ENCODE measurements at places on chromosomes 16 and 17.

DNA sequence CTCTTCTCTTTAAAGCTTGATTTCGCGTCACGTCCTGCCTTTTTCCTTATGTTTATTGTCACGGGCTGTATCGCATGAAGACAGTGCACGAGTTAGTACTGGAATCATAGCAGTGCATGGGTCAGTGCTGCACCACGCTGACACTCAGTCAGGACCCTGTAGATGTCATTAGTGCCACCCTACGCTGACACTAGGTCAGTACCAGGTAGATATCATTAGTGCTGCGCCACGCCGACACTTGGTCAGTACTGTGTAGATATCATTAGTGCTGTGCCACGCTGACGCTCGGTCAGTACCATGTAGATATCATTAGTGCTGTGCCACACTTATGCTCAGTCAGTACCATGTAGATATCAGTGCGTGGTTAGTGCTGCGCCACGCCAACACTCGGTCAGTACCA is 106.2 kb upstream of the ZNF469 start:
- no peak for DNase-seq

DNA sequence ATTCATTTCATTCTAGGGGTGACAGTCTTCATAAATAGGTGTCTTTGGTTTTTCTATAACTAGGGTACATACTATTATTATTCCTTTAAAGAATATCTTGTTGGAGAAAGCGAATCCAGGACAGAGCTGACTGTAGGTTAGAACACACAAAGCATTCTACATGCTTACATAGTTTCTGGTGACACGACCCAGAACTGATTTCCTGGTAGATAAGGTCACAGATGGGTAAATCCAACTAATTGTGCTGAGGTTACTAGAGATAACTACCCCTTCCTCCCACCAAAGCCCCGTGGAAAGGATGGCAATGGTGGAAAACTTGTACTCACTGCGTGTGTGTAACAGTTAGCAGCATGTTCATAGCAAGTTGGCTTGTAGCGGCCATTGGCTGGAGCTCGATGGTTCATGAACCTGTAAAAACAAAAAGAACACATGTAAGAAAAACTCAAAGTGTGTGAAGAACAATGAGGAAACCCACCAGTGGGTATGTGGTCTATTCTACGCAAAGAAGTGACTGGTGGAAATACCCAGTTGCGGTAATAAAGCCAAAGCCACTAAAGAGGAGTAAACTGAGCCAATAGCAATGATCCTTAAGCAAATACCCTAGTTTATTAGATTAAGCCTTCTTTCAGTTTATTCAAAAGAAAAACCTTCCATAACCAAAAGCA is 7.7 kb downstream of the MMD start:
- DNase-seq: no peak

DNA sequence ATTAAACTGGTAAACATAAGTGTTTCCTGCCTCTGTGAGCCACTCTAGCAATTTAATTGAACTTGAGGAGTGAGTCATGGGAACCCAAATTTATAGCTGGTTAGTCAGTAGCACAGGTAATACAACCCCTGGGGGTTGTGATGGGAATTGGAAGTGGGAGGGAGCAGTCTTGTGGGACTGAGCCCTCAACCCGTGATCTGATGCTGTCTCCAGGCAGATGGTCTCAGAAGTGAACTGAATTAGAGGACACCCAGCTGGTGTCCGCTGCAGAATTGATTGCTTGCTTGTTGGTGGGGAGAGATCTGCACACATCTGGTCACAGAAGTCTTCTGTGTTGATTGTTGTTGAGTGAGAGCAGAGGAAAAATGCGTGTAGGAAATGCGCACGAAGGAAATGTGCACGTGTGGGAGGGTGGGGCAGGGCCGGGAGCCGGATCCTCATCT is 7.7 kb upstream of the ST6GALNAC2 start:
- no peak for DNase-seq

DNA sequence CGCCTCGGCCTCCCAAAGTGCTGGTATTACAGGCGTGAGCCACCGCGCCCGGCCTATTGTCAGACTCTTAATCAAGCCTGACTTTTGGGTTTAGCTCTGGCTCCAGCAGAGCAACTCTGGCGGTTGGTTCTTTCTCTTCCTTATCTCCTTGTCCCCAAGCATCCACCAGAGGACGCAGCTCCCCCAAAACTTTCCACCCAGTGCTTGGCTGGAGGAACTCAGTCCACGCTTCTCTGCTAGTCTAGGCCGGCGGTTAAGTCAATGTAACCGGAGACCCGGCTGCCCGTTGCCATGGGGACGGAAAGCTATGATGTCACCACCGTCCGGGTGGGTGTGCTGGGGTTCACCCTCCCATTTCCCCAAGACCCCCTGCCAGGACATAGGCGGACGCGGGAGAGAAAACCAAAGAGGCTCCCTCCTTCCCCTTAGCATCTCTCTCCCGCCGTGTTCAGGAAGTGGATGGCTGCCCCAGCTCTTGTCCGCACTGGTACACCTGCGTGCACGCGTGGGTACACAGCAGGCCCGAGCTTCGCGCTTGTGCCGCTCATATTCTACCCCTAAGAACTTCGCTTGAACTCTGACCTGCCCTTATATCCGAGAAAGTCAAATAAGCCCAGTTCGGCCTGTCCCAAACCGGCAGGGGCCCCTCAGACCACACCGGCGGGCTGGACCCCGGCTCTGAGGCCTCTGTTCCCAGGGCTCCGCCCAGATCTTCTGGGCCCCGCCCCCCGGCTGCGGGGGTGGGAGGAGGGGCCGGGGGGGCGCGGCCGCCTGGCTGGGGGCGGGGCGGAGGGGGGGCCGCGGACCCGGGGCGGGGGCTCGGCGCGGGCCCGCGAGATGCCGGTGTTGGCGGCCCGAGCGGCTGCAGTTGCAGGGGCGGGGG is at the start of gene RND2:
Gene RND2, plus strand, starts transcription at position 825 of the 883 bp plus-strand sequence. CDS start 117 bp downstream, outside the sequence.
- peak; percentile 55 for DNase-seq

GRCh38 chr16:513950-514349 is 13.6 kb upstream of the CAPN15 start:
- DNase-seq: no peak

- no peak for DNase-seq
Measured at GRCh38 chr17:45850011-45850410, 5.3 kb downstream of the SPPL2C start.
